ENCODE measurements at places on chromosomes 7 and 10.

DNA sequence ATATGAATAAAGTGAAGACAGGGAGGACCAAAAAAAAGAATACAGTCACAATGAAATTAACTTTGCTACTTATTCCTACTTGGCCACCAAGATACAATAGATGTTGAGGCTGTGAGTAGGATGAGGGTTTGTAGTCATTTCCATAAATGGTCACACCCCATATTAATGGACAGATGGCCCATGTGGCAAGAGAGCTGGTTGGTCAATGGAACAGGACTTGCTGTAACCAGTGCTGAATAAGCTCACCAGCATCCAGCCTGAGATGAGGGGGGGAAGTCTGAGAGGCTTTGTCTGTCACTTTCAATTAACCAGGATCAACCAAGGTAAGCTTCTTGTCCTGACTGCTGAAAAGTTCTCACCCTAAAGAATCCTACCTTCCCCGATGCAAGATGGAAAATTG lies 130.4 kb upstream of the KCNMA1 start:
- DNase-seq, result no peak

DNA sequence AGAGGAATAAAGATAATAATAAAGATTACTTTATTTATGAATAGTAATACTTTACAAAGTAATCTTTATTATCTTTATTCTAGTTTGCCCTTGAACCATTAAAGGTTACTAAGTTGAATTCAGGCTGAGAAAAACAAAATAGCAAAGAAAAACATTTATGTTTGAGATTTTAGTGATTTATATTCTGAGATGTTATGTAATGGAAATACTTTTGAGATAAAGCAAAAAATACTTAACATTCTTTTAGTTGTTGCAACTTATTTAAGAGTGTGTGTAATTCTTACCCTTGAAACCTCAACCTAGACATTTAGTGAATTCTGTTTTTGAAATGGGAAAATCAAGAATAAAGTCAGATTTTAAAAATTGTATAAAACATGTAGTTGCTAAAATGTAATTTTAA lies 40.0 kb downstream of the MINPP1 start:
- DNase-seq, result no peak

DNA sequence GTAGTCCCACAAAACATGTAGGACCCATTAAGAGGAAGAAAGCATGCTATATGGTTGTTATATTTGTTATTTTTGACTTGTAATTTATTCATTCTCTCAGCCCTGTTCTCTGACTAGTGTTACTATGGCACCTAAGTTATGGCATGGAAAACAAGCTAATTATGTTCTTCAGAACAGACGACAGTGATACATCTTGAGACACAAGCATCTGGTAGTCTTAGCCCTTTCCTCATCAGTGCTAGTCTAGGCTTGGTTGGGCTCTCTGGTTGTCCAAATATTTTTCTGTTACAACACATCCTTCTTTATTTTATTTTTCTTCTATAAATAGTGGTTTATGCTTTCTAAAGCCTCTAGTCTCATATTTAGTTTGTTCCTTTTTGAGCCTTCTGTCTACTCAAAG lies 308.3 kb upstream of the KAT6B start:
- DNase-seq, result no peak

DNA sequence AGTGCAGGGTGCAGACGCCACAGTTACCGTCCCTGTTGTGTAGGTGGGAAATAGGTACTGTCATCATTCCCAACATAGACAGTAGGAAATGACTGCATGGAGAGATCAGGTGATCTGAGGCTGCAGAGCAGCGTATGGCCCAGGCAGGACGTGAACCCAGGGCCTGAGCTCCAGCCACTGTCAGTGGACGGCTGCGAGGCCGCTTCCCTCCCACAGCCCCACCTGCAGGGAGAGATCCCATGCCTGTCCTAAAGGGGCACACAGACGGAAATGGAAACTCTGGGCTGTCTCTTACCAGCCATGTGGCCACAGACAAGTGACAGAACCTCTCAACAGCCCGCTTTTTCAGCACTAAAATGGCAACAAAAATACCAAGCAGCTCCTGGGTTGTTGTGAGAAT lies 44.5 kb upstream of the MNX1 start:
- DNase-seq, result no peak

GRCh38 chr7:47008461-47008860 lies 573.5 kb downstream of the TNS3 start:
- DNase-seq, result no peak

GRCh38 chr10:112713411-112713810 lies 236.6 kb upstream of the TCF7L2 start:
- DNase-seq, result no peak

DNA sequence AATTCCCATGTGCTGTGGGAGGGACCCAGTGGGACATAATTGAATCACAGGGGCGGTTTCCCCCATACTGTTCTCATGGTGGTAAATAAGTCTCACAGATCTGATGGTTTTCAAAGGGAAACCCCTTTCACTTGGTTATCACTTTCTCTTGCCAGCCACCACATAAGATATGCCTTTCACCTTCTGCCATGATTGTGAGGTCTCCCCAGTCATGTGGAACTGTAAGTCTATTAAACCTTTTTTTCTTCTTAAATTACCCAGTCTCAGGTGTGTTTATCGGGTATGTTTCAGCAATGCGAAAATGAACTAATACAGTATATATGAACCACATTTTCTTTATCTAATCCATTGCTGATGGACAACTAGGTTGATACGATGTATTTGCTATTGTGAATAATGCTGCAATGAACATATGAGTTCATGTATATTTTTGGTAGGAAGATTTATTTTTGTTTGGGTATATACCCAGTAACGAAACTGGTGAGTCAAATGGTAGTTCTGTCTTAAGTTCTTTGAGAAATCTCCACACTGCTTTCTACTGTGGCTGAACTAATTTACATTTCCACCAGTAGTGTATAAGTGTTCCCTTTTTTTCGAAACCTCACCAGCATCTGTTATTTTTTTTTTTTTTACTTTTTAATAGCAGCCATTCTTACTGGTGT lies 70.0 kb upstream of the HGF start:
- no peak for DNase-seq

DNA sequence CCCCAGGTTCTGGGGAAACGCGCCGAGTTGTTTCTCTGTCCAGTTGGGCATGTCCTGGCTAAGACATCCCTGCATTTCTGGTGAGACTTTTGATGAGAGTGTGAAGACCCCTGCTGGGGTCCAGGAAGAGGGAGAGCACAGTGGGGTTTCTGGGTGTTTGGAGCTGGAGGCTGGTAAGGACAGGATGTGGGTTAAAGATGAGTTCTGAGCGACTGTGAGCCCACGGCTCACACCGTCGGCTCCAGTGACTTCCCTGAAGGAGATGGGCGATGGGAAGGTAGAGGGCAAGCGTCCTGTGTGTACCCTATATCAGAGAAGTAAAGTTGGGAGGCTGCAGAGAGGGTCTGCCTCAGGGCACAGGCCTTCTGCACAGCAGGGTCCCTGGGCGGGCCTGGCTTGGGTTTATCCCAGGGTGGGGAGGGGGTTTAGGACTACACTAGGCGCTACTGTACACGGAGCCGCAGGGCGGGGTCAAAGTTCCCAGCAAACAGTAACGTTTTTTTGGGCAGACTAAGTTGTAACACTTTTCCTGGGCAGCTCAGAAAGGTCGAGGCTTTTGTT lies 3.6 kb downstream of the EMX2 start:
- no peak for DNase-seq

DNA sequence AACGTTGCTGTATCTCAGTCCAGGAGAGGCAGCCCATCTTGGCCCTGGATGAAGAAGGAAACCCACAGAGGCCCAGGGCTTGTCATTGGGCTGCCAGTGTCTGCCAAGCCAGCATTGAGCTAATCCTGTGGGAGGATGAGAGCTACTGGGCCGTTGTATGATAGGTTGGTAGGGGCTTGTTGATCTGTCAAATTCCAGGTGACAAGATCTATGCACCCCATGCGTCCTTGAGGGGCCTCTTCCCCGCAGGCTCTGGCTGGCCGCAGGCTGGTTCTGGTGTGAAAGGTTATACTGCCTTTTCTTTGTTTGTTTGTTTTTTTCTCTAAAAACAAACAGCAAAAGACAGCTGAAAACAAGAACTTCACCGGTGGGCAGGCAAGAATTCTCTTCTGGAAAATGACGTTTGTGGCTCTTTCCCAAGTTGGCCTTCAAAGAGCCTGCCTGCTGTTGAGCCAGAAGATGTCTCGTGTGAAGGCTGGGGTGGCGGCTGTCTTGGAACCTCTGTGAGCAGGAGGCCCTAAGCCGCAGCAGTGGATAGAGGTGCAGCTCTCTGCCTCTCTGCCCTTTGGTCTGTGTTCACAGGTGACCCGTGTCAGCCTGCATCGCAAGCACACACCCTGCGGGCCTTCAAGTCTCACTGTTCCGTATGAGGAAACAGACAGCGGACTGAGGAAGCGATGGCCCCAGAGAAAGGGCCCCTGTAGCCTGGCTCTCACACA lies 23.3 kb downstream of the CYP17A1 start:
- no peak for DNase-seq

DNA sequence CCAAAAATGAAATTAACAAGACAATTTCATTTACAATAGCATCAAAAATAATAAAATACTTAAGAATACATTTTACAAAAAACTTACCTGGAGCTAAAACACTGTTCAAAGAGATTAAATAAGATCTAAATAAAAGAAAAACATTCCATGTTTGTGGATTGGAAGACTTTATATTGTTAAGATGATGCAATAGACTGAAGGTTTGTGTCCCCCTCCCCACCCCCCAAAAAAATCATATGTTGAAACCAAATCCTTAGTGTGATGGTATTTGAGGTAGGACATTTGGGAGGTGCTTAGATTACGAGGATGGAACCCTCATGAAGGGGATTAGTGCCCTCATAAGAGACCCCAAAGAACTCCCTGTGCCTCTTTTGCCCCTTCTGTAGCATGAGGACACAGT lies 117.6 kb downstream of the ZNF467 start:
- no peak for DNase-seq

- no peak for DNase-seq
Measured at GRCh38 chr7:14115701-14116100, 126.2 kb upstream of the ETV1 start.

Data from putamen (tissue), 1 donor.